ENCODE measurements at places on chromosomes 6 and 20.

GRCh38 chr6:15547400-15547799 lies 115.4 kb downstream of the DTNBP1 start:
- no peak for DNase-seq

DNA sequence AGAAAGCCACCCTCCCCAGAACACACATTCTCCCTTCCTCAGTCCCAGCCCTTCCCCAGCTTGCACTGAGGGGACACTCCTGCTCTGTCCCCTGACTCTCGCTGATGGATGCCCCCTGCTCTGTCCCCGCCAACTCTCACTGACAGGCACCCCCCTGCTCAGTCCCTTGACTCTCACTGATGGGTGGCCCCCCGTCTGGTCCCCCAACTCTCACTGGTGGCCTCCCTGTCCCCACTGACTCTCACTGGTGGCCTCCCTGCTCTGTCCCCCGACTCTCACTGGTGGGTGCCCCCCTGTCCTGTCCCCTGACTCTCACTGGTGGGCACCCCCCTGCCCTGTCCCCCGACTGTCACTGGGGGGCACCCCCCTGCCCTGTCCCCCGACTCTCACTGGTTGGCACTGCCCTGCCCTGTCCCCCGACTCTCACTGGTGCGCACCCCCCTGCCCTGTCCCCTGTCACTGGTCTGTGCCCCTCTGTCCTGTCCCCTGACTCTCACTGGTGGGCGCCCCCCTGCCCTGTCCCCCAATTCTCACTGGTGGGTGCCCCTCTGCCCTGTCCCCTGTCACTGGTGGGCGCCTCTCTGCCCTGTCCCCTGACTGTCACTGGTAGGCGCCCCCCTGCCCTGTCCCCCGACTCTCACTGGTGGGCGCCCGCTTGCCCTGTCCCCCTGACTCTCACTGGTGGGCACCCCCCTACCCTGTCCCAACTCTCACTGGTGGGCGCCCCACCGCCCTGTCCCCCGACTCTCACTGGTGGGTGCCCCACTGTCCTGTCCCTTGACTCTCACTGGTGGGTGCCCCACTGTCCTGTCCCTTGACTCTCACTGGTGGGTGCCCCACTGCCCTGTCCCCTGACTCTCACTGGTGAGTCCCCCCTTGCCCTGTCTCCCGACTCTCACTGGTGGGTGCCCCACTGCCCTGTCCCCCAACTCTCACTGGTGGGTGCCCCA lies 60.9 kb downstream of the GINS1 start:
- no peak for DNase-seq

GRCh38 chr20:47703748-47704147 lies 81.5 kb downstream of the SULF2 start:
- no peak for DNase-seq

DNA sequence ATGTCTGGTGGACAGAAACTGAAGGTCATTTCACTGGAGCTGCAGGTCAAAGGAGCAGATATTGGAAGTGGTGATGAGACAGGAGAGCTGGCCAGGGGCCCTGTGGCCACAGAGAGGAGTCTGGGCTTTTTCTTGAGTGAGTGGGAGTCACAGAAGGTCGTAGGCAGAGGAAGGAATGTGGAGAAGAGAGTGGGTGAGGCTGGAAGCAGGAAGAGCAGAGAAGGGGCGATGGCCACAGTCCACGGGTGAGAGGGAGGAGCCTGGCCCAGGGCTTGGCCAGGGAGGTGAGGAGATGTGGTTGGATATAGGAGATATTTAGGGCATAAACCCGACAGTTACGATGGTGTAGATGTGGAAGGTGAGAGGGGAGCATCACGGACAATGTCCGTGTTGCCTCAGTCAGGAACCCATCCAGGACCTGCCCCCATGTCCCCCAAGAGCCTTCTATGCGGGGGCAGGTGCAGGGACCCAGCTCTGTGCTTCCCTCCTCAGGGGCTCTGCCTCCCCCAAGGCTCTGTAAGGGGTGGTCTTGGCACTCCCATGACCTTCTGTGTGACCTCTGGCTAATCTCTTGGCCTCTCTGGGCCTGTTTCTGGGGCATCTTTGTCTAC lies 150.5 kb upstream of the PTPN1 start:
- no peak for DNase-seq
